Right cardiac atrium (tissue), 5 donors: ENCODE measurements at places on chromosomes 5 and 9. TPM values are rescaled to one million over a fixed set of nuclear protein-coding genes. Genes with fewer than 3 reads are reported as not detected.

DRD1 gene
- total RNA-seq: not detected

SLC6A3 gene
- not detected for total RNA-seq

BHMT2 gene
- total RNA-seq: 20.4 TPM

SPINK7 gene
- total RNA-seq: not detected
